ENCODE measurements at places on chromosomes 6 and 20. TPM values are rescaled to one million over a fixed set of nuclear protein-coding genes. Genes with fewer than 3 reads are reported as not detected.

GRCh38 chr6:51913265-51913664, 174.1 kb downstream of the PKHD1 start:
- no peak for DNase-seq

Gene ALDH8A1
- 0.43 TPM for total RNA-seq

DNA sequence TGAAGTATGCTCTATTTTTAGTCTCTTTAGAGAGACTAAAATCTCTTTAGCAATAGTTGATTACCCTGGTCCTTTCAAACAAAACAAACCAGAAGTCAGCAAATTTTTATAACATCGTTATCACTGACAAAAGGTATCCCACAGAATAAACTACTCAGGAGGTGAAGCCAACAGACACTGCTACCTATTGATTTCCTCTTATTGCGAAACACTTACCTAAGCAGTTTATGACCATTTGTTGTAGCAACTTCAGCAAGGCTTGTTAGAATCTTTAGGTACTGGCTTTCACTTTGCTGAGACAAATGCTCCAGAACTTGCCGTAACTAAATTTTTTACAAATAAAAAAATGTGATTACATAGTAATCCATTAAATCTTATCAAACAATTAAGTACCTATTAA, 64.4 kb downstream of the HACE1 start:
- no peak for DNase-seq

Gene PTK7
- total RNA-seq, result 9.9 TPM

DNA sequence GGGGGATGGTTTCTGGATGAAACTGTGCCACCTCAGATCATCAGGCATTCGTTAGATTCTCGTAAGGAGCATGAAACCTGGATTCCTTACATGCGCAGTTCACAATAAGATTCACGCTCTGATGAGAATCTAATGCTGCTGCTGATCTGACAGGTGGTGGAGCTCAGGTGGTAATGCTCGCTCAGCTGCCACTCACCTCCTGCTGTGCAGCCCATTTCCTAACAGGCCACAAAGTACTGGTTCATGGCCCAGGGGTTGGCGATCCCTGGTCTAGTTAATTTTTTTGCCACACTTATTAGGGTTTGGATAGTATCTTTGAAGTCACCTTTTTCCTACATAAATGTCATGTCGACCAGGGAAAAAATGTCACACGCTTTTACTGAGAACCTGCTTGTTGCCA, 96.8 kb upstream of the MLIP start:
- no peak for DNase-seq

Gene OPRM1
- not detected for total RNA-seq

All from CD8-positive, alpha-beta T cell (primary cell).